ENCODE measurements at places on chromosomes 11 and 22.

DNA sequence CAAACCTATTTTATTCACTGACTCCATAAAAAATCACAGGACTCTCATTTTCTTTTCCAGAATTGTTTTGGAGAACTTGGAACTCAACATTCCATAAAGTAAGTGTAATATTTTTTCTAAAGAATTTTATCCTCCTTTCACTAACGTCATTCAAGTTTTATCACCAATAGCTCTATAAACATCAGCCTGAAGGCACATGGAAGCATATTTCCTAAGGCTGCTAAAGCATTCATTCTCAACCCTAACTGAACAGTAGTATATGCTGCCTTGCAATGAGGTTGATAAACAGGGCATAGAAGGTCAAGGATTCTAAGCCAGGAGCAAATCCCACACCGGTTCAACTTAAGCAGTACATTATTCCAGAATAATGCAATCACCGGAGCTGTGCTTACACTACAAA, 273.9 kb downstream of the RAB38 start:
- DNase-seq, result no peak

DNA sequence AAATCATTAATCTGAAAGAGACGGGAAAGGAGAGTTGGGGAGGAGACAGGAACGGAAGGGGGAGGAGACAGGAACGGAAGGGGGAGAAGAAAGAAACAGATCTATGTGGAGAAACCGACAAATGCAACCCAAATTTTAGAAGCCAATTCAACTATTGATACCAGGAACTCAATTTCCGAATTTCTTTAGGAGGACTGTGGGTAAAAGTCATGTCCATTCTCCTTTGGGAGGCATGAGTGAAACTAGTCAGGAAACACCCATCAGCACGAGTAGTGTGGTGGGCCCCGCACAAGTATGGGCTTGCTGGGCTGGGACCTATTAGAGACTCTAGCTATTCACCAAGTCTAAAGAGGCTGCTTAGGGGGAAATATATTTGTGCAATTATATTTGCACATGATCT, 18.1 kb downstream of the ANO3 start:
- DNase-seq, result no peak

DNA sequence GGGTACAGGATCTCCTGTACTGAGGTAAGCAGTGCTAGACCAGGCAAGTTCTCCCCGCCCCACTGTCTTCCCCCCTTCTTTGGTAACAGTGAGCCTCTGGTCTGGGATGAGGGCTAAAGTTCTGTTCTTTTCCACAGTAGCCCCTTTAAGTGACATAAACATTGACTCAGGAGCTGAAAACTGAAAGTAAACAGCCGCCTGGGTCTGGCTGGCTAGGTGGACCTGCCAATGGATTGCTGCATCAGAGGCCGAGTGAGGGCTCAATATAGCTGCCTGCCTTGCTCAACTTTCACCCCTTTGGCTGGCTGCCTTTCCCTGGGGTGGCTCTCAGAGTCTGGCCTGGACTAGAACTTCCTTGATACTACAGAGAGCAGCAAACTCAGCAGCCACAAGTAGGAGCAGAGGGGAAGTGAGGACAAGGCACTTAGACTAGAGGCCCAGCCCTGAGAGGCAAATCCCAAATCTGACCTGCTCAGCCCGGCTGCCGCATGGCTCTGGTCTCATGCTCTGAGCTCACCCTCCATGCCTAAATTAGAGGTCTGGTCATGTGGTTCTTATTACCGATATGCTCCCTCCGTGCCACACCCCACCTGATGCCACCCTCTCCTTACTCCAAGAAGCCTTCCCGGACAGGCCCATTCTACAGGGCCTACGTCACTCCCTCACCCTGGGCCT, 9.6 kb upstream of the UCP3 start:
- DNase-seq, result no peak

DNA sequence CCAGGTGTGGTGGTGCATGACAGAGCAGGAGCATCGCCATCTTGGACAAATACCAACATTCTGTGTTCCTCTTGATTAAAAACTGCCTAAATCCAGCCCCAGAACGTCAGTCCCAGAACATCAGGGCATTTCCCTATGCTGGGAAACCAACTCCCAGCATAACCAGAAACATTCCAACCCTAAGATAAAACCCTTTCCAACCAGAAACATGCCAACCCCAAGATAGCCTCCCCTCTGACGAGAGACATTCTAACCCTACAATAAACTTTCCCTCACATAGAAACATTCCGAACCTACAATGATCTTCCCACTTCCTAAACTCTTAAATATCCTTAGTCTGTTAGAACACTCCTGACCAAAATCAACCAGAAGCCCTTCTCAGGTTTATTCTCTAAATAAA, 11.6 kb downstream of the PLAAT4 start:
- DNase-seq, result no peak

GRCh38 chr11:80873310-80873999, 1432.6 kb upstream of the TENM4 start:
- DNase-seq, result no peak

- DNase-seq, result no peak
These were observed 25.0 kb downstream of the METTL15 start for GRCh38 chr11:28133146-28133545.

All from HEK293T (cell line).